ENCODE measurements at places on chromosomes 7 and 10.
A peak's percentile ranks its signal among the peaks of the same experiment; 100 is the strongest.

DNA sequence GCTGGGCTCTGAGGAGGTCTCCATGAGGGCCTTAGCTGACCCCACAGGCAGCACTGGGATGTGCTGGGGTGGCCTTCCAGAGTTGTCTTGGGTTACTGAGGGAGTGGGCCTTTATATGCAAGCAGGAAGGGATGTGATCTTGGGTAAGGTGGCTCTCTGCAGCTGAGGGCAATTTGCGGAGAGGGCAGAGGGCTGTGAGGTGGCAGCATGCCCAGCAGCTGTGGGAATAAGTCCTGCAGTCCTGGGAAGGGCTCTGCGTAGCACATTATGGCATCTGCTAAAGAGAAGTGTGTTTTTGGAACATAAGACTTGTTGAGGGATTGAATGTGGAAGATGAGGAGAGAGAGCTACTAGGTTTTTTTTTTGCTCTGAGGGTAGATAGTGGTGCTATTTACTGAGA lies 99.6 kb upstream of the KMT2E start:
- no peak for DNase-seq

GRCh38 chr7:88597941-88598425 lies 161.5 kb upstream of the ZNF804B start:
- peak; percentile 76 for DNase-seq

DNA sequence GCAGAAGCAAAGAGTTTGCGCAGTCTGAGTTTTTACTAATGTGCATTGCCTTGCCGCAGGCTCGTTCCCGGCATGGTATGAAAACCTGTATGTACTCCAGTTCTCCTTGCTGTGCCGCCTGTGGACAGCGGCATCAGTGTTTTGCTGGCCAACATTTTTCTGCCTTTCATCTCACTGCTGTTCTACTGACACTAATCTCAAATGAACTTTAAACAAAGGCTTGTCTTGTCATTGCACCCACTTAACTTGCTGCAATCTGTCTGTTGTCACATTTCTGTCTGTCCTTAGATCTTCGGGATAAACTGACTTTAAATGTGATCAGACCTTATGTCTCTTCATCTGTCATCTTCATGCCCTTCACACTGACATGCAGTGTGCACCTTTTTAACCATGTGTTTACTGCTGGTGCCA lies 71.7 kb upstream of the ZNRF2 start:
- peak; percentile 89 for DNase-seq

DNA sequence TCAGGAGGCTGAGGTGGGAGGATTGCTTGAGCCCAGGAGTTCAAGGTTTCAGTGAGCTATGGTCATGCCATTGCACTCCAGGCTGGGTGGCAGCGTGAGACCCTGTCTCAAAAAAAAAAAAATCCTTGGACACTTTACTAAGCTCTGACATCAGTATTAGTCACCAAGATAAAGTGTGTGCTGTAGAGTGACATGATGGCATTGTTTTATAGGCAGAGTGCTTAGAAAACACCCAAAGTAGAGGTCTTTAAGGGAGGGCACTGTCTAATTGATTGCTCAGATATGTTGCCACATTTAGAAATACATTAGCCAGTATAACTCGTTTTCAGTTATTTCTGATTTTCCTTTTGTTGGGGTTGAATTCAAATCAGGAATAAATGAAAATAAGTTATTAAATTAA lies 235.9 kb downstream of the REEP3 start:
- no peak for DNase-seq

DNA sequence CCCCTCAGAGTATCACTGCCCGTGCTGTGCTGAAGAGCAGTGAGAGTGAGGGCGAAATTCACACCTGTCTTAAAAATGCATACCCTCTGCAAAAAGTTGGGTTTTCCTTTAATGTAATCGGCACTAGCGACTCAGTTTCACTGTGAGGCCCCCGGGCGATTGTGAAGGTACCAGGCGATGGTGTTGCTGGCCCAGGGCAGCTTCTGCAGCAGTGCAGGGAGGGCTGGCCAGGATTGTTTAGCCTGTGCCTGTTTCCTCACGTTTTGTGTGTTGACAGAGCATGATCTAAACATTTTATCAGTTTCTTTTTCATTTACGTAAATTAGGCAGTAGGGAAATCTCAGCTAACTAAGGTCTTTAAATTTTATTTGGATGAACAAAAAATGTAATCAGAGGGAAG lies 13.3 kb downstream of the ZNF862 start:
- DNase-seq = no peak

DNA sequence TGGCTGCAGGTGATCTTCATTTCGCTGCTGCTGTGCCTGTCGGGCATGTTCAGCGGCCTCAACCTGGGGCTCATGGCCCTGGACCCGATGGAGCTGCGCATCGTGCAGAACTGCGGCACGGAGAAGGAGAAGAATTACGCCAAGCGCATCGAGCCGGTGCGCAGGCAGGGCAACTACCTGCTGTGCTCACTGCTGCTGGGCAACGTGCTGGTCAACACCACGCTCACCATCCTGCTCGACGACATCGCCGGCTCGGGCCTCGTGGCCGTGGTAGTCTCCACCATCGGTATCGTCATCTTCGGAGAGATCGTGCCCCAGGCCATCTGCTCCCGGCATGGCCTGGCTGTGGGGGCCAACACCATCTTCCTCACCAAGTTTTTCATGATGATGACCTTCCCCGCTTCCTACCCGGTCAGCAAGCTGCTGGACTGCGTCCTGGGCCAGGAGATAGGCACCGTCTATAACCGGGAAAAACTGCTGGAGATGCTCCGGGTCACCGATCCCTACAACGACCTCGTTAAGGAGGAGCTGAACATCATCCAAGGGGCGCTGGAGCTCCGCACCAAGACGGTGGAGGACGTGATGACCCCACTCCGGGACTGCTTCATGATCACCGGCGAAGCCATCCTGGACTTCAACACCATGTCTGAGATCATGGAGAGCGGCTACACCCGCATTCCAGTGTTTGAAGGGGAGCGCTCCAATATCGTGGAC lies 1.3 kb downstream of the CNNM2 start:
- DNase-seq = peak; percentile 37

- peak; percentile 48 for DNase-seq
Measured at GRCh38 chr7:76356823-76357222, 2.0 kb downstream of the YWHAG start.

DNA sequence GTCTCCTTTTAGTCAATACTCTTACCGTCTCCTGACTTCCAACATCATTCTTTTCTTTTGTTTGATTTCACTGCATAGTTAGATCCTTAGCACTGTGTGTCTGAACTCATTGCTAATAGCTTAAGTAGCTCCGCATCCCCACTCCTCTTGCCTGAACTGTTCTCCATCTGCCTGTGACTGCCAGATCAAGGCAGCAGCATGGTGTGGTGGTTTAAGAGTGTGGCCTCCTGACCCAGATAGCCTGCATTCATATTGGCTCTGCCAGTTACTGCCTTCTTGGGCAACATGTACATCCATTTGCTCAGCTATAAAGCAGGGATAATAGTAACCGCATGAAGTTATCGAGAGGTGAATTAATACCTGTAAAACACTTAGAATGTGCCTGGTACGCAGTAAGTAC lies 50.8 kb downstream of the SUFU start:
- no peak for DNase-seq

- DNase-seq = no peak
Measured at GRCh38 chr7:99638731-99639130, 22.0 kb downstream of the ZSCAN25 start.

- no peak for DNase-seq
Measured at GRCh38 chr7:135209225-135209834, 2.0 kb downstream of the WDR91 start.

GRCh38 chr10:62205750-62206399 lies 62.8 kb downstream of the RTKN2 start:
- DNase-seq = no peak

DNA sequence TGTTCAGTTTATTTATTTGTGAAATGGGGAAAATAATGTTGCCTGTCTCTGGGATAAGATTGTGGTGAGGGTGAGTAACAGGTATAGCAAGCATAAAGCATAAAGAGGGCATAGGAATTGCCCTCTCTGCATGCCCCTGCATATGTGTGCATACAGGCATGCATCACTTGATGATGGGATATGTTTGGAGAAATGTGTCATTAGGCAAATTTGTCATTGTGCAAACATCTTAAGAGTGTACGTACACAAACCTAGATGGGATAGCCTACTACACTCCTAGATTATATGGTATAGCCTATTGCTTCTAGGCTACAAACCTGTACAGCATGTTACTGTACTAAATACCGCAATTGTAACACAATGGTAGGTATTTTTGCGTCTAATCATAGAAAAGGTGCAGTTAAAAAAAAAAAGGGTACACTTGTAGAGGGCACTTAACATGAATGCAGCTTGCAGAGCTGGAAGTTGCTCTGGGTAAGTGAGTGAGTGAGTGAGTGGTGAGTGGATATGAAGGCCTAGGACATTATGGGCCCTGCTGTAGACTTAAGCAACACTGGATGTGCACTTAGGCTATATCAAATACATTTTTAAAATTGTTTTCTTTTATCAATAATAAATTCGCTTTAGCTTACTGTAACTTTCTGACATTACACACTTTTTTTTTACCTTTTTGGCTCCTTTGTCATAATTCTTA lies 386.5 kb upstream of the ANKRD30A start:
- DNase-seq = no peak

DNA sequence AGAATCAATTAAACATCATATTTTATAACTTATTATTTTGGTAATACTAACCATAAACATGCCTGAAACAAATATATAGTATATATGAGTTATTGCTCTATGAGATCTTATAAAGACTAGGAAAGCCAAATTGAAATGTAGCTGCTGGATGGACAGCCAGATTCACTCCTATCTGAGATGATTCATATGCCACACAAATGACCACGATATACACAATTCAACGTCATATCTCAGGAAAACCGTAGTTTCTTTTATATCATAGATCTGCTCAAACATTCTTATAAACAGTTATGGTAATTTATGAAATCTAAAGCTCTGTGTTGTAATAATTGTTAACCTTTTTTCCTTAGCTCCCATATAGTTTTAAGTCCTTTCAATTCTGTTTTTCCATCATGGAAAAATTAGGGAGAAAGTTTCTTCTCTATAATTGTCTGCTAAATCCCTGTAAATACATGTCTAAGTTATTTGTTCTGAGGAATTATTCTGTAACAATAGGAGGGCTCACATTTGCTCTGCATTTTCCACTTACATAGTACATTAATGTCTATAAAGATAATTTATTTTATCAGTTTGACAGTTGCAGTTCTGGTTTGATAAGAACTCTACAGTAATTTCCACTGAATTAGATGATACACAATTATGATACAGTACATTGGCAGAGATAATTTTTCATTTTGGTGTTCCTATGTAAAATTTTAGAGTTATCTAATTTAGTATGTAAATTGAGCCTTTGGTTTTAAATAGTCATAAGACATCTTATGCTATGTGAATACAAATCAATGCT lies 42.7 kb downstream of the GNAT3 start:
- DNase-seq = no peak

DNA sequence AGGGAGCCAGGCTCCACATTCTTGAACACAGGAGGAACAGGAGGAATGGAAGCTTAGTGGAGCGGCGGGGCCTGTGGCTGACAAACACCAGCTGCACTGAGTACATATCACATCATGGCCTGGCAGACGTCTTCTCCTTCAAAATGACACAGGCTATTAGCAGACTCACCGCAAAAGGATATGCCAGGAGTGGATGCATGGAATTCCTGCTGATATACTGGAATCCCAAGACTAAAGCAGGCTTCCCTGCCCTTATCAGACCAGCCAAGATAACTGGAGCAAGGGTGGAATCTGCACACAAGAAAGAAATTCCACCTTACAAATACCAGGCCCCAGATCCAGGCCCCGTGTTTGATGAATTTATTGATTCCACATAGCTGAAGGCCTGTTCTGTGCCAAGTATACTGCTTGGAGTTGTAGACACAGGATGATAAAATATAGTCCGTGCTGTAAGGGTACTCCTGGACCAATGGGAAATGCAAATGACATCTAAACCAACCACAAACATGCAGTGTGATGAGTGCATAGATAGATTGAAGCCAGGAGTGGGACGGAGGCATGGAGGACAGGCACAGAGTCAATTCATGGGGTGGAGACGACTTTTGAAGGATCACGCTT lies 480.5 kb upstream of the ZMIZ1 start:
- no peak for DNase-seq

DNA sequence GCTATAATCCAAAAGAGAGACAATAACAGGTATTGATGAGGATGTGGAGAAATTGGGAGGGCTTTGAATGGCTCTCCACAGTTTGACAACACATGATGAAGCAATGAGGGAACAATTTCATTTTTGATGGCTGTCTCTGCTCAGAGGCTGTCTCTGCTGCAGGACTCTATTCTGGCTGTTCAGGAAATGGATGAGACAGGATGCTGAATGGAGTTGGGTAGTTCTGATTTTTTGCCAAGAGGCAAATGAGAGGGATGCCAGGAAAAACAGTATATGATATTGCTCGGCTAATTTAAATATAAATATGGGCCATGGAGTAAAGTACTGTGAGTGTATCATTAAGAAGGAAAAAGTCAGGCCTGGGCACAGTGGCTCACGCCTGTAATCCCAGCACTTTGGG lies 16.8 kb downstream of the APBB1IP start:
- DNase-seq = no peak

Data from NCI-H82 (cell line).